ENCODE measurements at places on chromosomes 7 and 10. TPM values are rescaled to one million over a fixed set of nuclear protein-coding genes. Genes with fewer than 3 reads are reported as not detected.
A peak's percentile ranks its signal among the peaks of the same experiment; 100 is the strongest.

- ATAC-seq: no peak
Measured at GRCh38 chr10:101221549-101221948, 7.7 kb downstream of the LBX1 start.

- no peak for ATAC-seq
Measured at GRCh38 chr10:20970708-20971107, 73.6 kb upstream of the NEBL start.

GRCh38 chr7:16891874-16892643 lies 10.3 kb upstream of the AGR3 start:
- ATAC-seq: no peak

- peak; percentile 51 for ATAC-seq
Measured at GRCh38 chr10:59622320-59623132, 87.1 kb downstream of the SLC16A9 start.

DNA sequence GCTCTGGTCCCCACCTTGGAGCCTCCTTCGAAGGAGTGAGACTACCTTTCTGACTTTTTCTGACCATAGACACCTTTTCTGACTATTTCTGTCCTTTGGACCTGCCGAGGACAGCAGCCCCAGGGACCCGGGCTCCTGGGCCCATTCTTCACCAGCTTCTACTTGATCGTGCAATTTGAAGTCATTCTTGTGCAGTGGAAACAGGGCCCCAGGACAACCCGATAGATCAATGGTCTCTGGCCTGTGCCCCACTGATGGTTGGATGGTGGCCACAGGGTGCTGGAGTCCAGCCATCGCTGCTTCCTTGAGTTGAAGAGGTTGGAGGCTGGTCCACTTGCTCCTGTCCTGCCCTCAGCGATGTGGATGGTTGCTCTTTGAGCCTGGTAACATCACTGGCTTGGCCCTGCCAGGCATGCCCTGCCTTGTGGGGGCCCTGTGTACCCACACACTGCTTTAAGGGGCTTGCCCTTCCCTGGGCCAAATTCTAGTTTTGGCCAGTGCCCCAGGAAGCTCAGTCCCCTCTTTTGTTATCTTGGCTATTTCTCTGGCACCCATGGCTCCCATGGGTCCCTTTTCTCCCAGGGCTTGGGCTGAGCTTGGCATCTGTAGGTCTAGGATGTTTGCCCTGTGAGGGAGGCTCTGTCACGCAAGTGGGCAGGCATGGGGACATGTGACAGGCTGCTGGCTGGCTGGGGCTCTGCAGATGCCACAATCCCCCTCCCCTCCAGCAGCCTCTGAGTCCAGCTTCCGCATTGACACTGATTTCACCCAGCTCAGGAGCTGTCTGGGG lies 375.6 kb upstream of the NUPR2 start:
- no peak for ATAC-seq

GRCh38 chr7:152683297-152683696 lies 7.4 kb upstream of the XRCC2 start:
- ATAC-seq: no peak

DNA sequence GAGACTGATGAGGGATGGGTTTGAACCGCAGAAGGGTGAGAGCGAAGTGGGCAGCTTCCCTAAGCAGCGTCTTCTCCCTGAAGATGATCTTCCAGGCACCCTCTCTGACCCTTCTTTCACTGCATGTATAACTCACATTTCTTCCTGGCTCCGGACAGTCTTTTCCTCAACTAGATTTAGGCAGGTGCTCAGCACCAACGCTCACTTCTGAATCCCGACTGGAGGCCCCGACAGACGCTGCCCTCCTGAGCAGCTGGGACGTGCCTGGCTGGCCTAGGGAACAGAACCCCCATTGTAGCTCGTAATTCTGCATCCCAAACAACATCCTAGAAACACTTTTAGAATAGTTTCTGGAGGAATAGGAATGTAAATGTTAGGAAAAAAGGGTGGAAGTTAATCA lies 206.6 kb downstream of the DIP2C start:
- ATAC-seq: no peak

GRCh38 chr10:31103112-31103511 lies 71.4 kb upstream of the ZNF438 start:
- no peak for ATAC-seq

DNA sequence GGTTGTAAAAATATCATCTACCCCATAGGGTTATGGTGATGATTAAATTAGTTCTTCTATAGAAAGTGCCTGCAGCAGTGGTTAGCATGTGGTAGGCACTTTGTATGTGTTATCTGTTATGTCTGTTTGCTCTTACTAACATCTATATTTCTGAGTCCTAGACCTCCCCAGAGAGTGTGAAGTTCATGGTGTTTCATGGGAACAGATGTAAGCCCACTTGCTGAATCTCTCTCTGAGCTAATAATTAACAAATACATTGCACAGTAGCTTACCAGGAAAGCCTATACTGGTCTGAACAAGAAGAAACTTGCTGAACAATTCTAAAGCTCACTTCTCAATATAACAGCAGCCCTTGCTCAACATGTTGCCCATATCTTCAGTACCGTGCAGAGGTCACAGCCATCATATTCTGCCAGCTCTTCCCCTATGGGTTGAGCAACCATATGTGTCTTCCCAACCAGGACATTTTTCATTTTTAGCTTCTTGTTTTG lies 100.1 kb downstream of the NPSR1 start:
- no peak for ATAC-seq

DNA sequence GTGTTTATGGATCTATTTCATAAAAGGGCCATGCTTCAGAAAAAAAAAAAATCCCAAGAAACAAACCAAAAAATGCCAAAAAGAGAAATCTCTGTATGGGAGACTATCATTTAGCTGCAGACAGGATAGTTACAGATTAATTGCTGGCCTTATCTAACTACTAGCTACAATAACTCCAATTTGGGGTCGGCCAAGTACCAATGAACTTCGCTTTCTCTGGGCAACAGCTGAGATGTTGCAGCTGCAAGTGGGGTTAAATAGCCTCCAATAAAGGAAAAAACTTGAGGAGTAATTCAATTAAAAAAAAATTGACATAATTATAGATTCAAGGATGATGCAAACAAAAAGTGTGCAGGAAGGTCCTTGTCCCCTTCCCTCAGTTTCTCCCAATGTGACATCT lies 73.6 kb downstream of the PFKFB3 start:
- ATAC-seq: no peak

GRCh38 chr10:86348321-86349210 lies 18.0 kb downstream of the GRID1 start:
- ATAC-seq: peak; percentile 59

DNA sequence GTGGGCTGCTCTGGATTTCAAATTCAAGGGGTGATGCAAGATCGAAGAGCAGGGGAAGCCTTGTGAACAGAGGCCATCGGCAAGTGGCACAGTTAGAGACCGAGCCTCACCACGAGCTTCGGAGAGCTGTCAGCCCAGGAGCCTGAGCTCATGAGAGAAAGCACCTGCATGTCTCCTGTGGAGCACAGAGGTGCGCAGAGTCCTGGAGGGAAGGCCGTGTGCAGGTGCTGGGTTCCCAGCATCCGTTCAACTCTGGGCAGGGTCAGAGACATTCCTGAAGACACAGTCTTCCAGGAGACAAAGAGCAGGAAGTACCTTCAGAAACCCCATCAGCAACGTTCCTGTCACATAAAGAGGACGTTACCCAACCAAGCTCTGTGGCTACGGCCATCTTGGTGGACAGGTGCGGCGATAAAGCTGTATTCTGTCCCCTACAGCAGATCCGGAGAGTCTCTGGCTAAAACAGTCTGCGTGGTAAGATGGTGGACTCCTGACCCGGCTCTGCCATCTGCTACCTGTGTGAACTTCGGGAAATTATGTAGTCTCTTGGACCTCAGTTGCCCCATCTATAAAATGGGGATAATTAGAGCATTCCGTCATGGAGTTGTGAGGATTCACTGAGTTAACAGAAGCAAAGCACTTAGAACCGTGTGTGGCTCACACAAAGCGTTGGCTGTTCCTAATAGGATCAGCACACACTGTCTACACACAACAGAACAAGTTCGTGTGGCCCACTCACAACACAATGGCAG lies 40.6 kb downstream of the NOD1 start:
- no peak for ATAC-seq

The ARHGEF5 gene
- total RNA-seq: 0.23 TPM

The OPALIN gene
- total RNA-seq: not detected

The CACNA2D1 gene
- 26.6 TPM for total RNA-seq
